T-helper 17 cell (primary cell): ENCODE measurements at places on chromosomes 16 and 17.
A peak's percentile ranks its signal among the peaks of the same experiment; 100 is the strongest.

DNA sequence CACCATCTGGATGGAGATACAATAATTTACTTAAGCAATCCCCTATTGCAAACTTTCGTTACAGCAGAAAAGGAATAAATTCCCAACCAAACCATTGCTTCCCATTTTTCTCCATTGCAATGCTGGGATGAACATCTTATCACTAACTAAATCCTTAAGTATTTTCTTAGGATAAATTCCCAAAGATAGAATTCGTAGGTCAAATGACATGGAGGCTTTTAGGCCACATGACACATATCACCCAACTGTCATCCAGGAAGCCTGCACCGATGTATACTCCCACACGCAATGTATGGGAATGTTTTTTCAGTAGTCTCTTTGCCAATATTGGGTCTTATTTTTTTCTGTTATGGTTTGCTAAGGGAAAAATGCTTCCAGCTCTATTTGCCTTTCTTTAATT is 1.6 kb upstream of the TLCD2 start:
- DNase-seq = no peak

- no peak for DNase-seq
Measured at GRCh38 chr17:45902892-45903346, 8.6 kb downstream of the MAPT start.

- DNase-seq = no peak
Measured at GRCh38 chr16:31148281-31148728, 1.6 kb downstream of the PRSS36 start.

GRCh38 chr17:39813631-39814030 is 50.5 kb downstream of the IKZF3 start:
- peak; percentile 62 for DNase-seq

GRCh38 chr17:44164476-44164875 is 6.0 kb upstream of the ASB16 start:
- no peak for DNase-seq

GRCh38 chr16:85037721-85038120 is 10.1 kb downstream of the KIAA0513 start:
- DNase-seq = no peak

- no peak for DNase-seq
Measured at GRCh38 chr16:61987474-61988012, 48.7 kb downstream of the CDH8 start.

- no peak for DNase-seq
Measured at GRCh38 chr16:27273670-27274423, 5.3 kb upstream of the NSMCE1 start.

DNA sequence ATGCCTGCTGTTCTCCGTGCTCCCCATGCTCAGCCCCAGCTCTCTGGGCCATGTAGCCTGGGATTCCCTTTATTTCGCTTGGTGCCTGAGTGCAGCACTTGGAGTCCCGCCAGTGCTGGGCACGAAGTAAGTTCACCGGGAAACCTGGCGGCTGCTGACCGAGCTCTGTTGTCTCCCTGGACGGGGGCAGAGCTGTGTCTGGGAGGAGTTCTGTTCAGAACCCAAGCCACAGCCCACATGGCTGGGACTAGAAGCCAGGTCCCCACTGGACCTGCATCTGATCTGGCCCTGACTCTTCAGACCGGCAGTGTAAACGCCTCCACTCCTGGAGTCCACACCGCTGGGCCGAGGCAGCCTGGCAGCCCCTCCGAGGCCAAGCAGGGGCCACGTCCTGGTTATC is 37.5 kb upstream of the CIBAR2 start:
- no peak for DNase-seq

- no peak for DNase-seq
Measured at GRCh38 chr17:33277436-33278100, 15.5 kb downstream of the ASIC2 start.

- DNase-seq = no peak
Measured at GRCh38 chr16:86322283-86322682, 188.0 kb upstream of the FOXF1 start.

DNA sequence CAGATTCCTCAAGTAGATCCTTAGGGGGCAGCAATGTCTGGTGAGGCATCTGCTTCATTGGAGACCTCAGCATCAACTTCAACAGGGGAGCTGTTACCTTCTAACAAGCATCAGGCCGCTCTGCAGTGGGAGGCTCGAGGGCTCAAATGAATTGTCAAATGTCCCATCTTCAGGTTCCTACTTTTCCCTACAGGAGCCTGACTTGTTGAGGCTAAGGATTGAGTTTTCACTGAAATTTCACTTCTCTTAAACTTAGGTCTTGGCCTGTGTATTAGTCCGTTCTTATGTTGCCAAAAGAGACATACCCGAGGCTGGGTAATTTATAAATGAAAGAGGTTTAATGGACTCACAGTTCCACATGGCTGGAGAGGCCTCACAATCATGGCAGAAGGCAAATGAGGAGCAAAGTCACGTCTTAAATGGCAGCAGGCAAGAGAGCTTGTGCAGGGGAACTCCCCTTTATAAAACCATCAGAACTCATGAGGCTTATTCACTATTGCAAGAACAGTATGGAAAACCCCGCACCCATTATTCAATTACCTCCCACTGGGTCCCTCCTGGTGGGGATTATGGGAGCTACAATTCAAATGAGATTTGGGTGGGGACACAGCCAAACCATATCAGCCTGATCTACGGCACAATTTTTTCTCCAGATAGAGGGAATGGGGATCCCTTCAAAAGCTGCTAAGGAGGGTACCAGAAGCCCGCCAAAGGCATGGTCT is 5.1 kb upstream of the CD300LD start:
- no peak for DNase-seq

- DNase-seq = no peak
Measured at GRCh38 chr16:67086822-67087221, 22.9 kb upstream of the PHAF1 start.

DNA sequence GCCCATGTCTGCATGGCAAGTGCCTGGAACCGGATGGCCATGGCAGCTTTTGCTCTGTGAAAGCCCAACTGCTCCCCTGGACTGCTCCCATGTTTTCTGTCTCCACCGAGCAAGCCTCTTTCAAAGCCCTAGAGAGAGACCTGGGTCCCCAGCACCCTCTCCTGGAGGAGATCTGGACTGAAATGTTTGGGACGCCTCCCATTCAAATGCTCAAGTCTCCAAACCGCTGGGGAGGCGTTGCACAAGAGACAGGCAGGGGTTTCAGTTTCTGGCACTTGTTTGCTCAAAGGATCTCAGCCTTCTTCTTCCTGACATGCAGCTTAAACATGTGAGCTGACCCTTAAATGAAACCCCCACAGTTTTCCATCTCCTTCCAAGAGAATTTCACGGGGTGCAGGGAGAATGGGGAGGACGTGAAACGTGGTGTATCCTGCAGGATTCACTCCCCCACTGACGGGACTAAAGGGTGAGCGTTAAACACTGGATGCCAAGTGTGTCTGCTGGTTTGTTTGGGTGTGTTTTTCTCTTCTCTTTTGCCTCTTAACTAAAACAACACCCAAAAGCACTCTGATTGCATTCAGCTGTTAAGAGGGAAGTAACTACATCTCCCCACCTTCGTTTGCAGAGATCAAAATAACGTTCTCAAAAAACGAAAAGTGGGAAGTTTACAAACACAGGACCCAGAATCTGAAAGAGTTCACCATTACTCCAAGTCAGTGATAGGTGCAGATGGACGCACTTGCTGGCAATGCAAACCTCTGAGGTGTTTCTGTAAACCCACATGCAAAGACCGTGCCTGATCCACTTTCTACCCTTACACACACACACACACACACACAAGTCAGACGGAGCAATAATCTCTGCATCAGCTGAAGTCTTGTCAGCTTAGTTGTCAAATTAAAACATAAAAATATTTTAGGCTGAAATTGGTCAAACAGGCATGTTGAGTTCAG is 256.9 kb downstream of the C16orf95 start:
- no peak for DNase-seq

DNA sequence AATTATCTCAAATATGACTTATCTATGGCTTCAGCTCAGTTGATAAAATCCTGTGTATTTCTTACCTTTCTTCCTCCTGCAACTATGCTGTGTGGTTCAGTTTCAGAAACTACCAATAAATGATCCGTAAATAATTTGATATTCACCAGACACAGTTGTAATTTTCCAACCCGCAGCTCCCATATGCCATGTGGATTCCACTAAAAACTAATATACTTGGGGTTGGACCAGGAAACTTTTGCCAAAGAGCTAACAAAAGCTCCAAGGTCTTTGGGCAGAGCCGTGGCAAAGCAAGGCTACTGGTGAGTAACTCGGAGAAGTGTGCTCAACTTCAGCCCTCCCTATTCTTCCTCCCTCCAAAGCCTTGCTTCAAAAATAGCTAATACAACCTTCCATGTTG is 2.3 kb upstream of the CHST6 start:
- no peak for DNase-seq

- no peak for DNase-seq
Measured at GRCh38 chr17:61402073-61402541, 2.5 kb downstream of the TBX2 start.

- peak; percentile 31 for DNase-seq
Measured at GRCh38 chr17:83200231-83200699, 120.9 kb downstream of the METRNL start.

GRCh38 chr17:5410594-5411272 is 8.7 kb downstream of the NUP88 start:
- no peak for DNase-seq

- DNase-seq = no peak
Measured at GRCh38 chr16:11700264-11701029, 32.2 kb downstream of the SNN start.

DNA sequence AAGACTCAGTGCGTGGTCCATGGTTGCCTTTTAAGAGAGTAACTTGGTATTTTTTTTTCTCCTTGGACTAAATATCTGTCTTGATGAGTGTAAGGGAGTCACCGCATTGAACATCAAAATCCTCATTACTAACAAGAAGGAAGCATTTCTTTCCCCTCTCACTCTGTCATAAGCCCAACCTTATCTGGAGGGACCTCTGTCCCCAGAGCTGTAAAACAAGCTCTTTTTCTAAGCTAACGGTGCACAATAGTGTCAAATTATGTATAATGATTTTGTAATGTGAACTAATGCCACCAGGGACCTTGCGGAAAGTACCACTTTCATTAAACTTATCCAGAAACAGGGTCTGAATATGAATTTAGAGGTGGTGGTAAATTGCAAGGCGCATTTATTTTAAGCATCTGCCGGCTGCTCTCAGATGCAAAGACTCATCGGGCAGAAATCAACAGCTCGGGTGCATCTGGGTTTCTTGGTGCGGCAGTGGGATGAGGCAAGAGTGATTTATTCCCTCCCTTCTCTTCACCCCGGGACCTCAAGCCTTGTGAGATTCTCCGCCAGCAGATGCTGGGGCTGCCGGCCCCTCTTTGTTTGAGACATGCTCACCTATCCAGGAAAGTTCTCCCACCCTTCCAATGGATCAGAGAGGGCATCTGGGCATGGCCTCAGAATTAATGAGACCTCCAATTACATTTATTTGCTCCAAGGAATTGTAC is 95.2 kb upstream of the IRX3 start:
- DNase-seq = no peak

- no peak for DNase-seq
Measured at GRCh38 chr17:70366386-70366785, 197.1 kb downstream of the KCNJ2 start.

- DNase-seq = no peak
Measured at GRCh38 chr16:88957887-88958577, 19.0 kb downstream of the CBFA2T3 start.

DNA sequence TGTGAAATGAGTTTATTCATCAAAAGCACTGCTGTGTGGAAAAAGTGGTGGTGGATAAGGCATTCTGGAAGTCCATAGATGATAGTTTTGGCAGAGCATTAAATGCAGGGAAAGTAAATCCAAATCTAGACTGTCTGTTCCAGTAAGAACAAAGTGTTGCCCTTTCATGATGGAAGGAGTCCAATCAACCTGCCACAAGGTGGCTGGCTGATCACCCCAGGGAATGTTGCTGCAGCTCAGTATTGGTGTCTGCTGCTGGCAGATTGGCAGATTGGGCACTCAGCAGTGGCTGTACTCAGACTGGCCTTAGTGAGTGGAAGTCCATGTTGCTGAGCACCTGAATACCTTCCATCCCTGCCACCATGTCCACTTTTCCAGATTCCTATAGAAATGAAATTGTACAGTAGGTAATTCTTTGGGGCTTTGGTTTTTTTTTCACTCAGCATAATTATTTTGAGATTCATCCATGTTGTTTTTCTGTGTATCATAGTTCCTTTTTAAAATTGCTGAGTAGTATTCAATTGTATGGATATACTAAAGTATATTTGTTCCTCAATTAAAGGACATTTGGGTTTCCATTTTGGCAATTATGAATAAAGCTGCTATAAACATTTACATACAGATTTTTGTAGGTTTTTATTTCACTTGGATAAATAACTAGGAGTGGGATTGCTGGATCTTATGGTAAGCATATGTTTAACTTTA is 14.3 kb downstream of the DYNLL2 start:
- no peak for DNase-seq

- no peak for DNase-seq
Measured at GRCh38 chr17:83012868-83013778, 66.3 kb upstream of the METRNL start.

DNA sequence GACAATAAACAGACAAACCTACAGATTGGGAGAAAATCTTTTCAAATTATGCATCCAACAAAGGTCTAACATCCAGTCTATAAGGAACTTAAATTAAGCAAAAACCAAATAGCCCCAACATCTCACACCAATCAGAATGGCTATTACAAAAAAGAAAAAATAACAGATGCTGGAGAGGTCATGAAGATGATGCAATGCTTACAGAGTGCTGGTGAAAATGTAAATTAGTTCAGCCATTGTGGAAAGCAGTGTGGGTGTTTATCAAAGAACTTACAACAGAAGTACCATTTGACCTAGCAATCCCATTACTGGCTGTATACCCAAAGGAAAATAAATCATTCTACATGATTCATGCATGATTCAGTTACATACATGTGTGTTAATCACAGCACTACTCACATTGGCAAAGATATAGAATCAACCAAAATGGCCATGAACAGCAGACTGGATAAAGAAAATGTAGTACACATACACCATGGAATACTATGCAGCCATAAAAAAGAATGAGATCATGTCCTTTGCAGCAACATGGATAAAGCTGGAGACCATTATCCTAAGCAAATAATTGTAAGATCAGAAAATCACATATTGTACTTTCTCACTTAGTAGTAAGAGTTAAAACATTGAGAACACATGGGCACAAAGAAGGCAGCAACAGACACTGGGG is 223.9 kb upstream of the WSB1 start:
- DNase-seq = no peak
